ENCODE measurements at places on chromosomes 6 and 20.
A peak's percentile ranks its signal among the peaks of the same experiment; 100 is the strongest.

- peak; percentile 18 for DNase-seq
Measured at GRCh38 chr6:15879371-15880261, 216.8 kb upstream of the DTNBP1 start.

DNA sequence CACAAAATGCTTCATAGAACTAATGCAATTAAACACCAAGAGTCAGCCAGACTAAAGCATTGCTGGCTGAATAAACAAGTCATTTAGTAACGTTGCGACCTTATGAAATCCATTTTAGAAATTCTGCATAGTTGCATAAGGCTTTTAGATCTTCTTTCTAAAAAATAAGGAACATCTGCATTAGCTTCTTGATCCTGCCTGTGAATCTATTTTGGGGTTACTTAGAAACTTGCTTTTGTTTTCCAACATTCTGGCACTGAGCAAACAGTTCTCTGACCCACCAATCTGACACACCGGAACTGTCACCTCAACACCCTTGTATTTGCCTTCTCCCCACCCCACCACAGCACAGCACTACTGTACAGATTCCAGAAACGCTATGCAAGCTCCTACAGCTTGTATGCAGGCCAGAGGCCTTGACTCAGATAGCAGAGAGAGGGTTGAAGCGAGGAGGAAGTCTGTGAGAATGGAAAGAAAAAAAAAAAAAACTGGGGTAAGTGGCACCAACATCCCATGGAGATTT is 55.0 kb downstream of the KIF13A start:
- DNase-seq: peak; percentile 83

- DNase-seq: no peak
Measured at GRCh38 chr6:14540810-14541540, 423.4 kb downstream of the CD83 start.

GRCh38 chr6:75751443-75751842 is 2.4 kb downstream of the MYO6 start:
- no peak for DNase-seq

DNA sequence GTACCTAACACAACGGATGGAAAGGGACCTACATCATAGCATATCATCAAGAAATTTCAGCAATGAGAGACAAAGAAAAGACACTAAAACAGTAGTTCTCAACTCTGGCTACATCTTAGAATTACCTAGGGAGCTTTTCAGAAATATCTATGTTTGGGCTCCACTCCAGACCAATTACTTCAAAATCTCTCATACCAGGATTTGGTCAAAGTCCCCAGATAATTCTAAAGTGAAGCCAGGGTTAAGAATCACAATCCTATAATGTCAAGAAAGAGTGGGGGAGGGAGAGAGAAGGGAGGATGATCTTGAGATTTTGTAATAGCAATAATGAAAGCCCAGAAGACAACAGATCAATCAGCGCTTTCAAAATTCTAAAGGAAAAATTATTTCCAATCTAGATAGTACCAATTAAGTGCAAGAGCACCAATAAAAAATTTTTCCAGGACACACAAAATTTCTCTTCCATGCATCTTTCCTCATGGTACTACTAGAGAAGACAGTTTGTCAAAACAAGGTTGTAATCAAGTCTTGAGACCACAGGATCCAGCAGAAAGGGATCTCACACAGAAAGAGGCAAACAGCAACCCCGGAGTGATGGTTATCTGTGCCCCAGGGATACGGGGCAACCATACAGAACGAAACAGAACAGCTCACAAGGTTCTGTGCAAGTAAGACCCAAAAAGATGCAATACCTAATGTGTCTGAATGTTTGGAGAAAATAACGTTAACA is 152.9 kb upstream of the DST start:
- no peak for DNase-seq

GRCh38 chr6:169648092-169648491 is 53.7 kb downstream of the WDR27 start:
- no peak for DNase-seq

GRCh38 chr20:47572105-47572729 is 70.5 kb downstream of the NCOA3 start:
- DNase-seq: no peak

Measured in AG09309 (cell line).